CD4-positive, alpha-beta T cell treated with Interleukin-15 for 4 hours (primary cell): ENCODE measurements at places on chromosomes 16 and 17.

DNA sequence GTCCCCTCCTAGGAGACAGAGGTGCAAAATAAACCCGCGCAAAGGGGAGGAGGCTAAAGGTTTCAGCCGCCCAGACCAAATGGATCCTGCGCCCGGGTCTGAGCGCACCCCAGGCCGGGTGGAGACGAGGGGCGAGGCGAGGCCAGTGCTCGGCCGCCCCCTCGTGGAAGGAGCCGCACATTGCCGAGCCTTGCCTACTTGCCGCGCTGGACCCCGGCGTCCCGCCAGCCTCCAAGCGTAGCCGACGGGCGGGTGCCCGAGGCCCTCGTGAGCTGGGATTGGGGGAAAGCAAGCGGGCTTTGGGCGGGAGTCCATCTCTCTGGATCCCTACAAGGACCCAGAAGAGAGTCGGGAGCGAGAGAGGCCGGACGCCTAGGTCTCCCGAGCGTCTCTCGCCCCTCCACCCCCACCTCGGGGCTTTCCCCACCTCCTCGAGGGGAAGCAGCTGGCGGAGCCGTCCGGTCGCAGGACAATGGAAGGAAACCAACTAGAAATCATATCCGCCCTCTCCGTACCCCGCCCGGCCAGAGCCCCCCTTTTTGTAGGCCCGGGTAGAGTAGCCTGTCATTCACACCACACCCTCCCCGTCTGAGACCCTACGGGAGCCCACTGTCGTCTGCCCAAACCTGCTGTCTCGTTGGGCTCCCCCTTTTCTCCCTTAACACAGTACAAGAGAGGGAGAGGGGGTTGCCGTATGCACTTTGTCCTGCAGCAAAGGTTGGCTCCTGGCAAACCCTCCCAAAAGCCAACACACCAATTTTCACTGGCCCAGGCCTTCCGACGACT is 664 bp upstream of the BCL6B start:
- DNase-seq: peak; percentile 83

- DNase-seq: no peak
These were observed 216.1 kb downstream of the ENGASE start for GRCh38 chr17:79290726-79291125.

DNA sequence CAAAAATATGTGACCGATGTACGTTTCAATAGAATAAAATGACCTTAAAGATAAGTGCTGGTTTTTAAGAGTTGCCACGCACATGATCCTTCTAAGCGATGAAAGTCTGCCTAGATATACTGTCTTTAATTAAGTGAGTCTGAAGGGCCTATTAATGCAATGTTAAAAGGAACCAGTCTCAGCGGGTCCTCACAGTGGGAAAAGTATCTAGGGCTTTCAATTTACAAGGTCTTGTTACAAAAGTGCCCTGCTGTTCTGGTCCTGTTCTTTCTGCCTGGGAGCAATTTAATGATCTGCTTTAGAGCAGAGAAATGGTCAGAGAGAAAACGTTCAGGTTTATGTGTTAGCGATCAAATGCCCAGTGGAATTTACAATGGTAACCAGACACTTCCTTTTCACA is 864.0 kb downstream of the KCNJ2 start:
- DNase-seq: no peak

- no peak for DNase-seq
These were observed 1.4 kb downstream of the RAB11FIP3 start for GRCh38 chr16:426906-427249.

DNA sequence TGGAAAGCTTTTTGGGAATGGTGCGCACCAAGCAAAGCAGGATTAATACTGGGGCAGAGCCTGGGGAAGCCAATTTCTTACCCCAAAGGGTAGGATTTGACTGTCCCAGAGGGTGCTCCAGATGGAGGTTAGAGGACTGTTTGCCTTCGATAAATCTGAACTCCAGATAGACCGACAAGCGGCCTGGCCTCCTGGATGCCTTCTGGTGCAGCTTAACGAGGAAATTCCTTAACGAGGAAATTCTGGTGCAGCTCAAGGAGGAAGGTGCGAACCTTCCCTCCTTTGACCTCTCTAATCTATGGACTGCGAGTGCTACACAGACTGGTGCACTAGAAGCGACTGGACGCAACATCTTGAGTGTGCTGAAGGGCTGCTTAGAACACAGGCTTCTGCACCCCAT is 6.5 kb downstream of the CALB2 start:
- DNase-seq: no peak

DNA sequence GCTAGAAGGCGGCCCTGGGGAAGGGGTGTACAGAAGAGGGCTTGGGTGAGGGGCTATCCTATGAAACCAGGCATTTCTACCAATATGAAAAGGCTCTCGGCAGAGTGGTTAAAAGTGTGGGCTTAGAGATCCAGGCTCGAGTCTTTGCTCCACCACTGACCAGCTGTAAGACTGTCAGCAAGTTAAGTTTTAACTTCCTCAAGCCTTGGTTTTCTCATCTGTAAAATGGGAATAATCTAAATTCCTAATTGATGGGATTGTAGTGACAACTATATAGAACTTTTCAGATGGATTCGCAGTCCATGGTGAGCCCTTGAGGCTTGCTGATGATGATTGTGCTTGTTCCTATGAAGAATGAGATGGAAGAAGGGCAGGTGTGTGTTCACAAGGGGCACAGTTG is 50.6 kb upstream of the NDRG4 start:
- DNase-seq: no peak

DNA sequence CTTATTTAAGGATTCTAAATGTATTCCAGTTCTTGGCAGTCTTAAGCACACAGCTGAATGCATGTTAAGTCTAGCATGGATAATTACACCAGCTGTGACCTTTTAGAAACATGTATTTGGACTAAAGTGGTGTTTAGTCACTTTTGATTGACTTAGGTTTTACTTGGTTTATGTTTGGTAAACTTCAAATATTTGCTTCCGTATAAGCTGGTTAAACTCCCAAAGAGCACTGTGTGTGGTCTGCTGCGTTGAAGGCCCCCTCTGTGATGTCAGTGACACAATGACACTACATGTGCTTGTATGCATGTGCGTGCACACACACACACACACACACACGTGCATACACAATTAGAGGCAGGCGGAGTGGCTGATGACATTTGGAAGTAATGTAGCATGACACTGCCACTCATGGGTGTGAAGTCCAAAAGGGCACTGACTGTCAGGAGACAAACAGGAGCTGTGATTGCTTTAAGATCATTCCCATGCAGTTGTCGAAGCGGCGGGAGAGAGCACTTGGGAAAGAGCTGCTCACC is 156.1 kb upstream of the CDH13 start:
- DNase-seq: no peak

GRCh38 chr17:55612691-55613141 is 101.5 kb upstream of the SMIM36 start:
- DNase-seq: no peak

DNA sequence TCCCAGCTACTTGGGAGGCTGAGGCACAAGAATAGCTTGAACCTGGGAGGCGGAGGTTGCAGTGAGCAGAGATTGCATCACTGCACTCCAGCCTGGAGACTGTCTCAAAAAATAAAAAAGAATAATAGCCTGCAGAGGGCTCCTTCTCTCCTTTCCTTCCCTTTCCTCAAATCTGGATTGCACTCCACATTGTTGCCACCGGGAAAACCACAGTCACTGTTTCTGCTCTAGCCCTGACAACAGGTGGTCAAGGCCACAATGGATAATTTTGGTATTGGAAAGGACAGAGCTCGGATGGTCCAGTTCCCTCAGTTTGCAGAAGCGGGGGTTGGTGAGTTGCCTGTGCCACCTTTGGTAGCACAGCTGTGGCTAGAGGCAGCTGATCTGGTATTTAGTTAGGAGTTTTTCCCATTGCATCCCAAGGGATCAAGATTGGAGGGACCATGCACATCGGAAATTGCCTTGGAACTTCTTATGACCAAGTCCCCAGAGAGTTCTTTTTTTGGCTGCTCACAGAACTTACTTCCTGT is 44.7 kb upstream of the PRSS54 start:
- no peak for DNase-seq

GRCh38 chr17:17387017-17387497 is 83.9 kb downstream of the NT5M start:
- no peak for DNase-seq

DNA sequence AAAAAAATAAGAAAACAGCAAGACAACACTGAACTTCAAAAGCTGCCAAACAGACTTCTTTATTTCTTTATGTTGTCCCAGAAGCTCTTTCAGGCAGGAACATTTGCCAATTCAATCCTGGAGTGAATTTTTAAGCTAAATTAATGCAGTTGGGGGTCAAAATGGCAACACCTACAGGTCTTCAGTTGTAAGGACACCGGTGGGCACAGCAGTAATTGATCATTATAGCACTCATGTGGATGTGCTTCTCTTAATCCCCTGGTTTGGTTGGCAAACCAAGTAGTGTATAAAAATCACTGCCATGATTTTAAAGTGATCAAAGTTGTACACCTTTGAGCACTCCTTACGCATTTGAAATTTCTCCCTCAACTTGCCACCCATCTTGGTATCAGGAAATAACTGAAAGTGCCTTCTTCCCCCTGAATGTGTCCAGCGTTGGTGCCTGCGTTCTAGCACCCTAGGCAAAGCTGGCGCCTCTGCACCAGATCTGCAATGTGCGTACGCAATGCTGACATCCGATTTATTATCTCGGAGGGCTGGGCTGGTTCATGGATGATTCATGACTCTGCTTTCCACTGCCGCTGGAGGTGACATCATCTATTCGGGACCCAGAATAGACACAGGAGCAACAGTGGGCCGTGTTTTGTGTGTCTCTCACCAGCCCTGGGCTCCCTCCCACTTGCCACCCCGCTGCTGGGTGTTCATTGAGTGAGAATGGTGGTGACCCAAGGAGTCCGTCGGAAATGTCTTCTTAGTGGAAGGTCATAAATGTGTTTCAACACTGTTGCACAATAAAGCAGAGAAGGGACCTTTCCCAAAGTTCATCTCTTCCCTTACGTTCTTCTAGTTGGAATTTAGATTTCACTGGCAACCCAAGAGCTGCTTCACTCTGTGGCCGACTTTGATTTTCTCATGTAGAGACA is 203.4 kb downstream of the CCDC182 start:
- DNase-seq: no peak

DNA sequence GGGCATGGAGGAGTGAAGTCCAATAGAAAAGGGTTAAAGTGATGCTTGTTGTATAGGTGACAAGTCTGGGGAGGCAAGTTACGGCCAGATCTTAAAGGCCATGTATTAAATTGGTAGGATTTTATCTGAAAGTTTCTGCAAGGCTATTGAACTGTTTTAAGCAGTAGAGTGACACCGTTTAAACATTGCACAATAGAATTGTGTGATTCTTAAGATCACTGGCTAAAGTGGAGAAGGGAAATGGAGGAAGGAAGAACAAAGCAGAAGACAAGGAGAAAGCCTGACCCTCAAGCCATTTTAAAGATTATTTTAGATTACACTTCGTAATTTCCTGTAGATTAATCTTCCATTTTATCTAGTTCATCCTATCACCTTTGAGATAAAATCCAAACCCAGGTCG is 5.6 kb upstream of the MPHOSPH6 start:
- DNase-seq: no peak

GRCh38 chr17:78993981-78994671 is 14.4 kb upstream of the LGALS3BP start:
- DNase-seq: no peak

- no peak for DNase-seq
These were observed 6.2 kb upstream of the DUSP14 start for GRCh38 chr17:37483311-37484039.
